ENCODE measurements at places on chromosomes 5 and 9. TPM values are rescaled to one million over a fixed set of nuclear protein-coding genes. Genes with fewer than 3 reads are reported as not detected.

FOXI1 gene
- total RNA-seq: not detected

SH3GL2 gene
- total RNA-seq: 0.07 TPM

TOR4A gene
- total RNA-seq: 44.0 TPM

KLF4 gene
- total RNA-seq: 65.8 TPM
